ENCODE measurements at places on chromosomes 13 and 19.

DNA sequence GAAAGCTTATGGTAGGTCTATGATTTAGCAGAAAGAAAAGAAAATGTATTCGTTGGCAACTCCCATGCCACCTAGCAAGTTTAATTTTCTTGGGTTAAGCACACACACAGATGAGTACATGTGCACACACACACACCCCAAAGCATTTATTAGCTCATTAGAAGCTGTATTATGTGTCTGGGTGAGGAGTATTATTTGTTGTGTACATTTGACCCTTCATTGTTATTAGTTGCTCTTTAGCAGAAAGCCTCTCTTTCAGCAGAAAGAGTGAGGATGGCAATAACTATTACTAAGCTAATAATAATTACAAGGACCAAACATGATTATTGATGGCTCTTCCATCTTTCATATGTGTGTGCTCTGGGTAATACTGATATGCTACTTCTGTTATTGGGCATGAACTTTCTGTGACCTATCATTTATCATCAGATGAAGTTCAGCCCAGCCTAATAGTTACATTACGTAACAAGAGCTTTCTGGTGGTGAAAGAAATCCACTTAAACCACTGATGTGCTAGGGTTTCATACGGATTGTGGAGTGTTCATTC is 177.4 kb upstream of the OBI1 start:
- no peak for DNase-seq

- DNase-seq = no peak
These were observed 652 bp downstream of the CHERP start for GRCh38 chr19:16541526-16542044.

GRCh38 chr13:110421696-110422385 is 114.8 kb downstream of the COL4A2 start:
- no peak for DNase-seq

DNA sequence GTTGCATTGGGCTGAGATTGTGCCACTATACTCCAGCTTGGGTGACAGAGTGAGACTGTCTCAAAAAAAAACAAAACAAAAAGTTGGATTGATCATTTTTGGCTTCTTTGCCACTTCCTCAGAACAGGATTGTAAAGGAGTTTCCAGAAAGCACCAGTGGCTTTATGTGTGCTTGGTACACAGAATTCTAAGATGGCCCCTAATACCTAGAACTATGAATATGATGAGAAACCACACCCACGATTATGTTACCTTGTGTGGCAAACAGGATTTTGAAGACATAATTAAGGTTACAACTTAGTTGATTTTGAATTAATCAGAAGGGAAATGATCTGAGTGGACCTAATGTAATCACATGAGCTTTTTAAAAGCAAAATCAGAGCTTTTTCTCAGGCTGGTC is 26.5 kb downstream of the CEACAM1 start:
- DNase-seq = no peak

DNA sequence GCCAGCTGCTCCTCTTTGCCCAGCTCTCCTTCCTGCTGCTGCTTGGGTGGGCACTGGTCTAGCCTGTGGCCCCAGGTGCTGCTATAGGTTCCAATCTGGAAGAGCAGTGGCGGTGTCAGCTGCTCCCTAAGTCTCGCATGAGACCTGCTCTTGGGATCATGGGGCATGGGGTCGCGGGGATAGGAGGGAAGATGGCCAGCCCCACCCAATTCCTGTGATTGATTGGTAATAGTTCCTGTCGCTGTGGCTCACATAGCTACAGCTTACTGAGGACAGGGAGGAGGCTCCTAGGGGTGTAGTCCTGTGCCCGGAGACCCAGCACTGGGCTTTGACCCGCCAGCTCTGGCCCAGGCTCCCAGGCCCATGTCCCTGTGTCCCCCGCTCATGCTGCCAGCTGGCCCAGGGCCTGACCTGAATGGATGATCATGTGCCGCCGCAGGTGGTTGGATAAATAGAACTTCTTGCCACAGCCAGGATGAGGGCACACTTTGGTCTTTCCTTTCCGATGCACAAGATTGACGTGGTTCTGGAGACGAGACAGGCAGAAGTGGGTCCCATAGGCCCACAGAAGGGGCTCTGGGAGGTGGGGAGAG is 4.5 kb upstream of the ELAVL3 start:
- DNase-seq = no peak

- no peak for DNase-seq
These were observed 30.6 kb downstream of the RAP2A start for GRCh38 chr13:97464561-97464960.

- DNase-seq = no peak
These were observed 50.6 kb downstream of the DPF1 start for GRCh38 chr19:38173291-38174041.

DNA sequence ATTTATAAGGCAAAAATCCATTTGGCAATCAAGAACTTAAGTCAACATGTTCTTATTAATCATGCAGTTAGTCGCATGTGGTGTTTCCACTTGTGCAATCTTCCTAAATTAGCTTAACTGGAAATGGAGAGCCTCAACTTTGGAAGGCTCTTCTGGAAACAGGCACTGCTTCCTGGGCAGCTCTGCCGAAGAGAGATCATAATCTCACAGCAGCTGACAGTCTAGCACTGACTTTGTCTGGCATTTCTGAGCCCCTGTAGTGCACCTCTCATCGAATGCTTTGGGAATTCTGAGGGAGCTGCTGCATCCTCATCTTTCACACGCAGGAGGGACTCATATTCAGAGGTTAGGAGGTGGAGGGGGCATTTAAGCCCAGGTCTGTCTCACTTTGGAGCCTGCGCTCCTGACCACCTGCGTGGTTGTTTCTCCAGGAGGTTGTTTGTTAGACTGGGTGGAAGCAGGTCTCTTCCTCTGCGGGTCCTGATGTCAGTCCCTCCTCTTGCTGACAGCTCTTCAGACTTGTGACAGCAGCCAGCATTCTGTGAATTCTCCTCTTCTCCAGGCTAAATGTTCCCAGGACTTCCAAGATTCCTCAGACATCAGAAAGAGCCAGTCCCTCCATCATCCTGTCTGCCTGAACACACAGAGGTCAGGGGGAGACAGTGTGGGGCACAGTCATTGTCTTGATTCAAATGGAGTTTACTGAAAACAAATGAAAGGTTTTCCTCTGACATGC is 100.4 kb upstream of the GJB6 start:
- DNase-seq = no peak

GRCh38 chr13:113745059-113745458 is 14.0 kb upstream of the TMEM255B start:
- DNase-seq = no peak

- DNase-seq = no peak
These were observed 65.9 kb downstream of the SERP2 start for GRCh38 chr13:44439452-44440024.

DNA sequence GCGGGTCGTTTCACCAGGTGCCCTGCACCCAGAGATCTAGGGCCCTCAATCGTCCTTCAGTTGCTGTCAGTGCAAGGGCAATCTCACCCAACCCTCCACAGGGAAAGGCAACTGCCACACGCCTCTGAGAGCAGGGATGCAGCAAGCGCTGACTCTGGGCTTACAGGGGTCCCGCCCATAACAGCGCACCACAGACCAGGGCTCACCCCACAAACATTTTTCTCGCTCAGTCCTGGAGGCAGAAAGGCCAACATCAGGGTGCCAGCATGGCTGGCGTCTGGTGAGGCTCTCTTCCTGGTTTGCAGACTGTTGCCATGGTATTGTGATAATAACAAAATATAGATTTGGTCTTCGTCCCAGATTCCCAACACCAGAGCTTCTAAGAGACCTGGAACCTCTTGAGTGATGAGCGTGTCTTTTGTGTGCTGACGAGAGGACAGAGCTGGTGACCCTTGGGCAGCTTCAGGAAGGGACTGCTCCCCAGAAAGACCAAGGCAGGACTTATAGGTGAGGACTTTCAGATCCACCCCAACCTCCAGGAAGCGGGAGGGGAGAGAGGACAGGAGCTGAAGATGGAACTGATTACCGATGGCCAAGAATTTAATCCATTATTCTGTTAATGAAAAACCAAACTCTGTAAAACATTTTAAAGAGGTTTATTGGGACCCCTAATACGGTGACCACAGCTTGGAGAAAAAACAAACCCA is 51.3 kb downstream of the C13orf46 start:
- peak; percentile 4 for DNase-seq

DNA sequence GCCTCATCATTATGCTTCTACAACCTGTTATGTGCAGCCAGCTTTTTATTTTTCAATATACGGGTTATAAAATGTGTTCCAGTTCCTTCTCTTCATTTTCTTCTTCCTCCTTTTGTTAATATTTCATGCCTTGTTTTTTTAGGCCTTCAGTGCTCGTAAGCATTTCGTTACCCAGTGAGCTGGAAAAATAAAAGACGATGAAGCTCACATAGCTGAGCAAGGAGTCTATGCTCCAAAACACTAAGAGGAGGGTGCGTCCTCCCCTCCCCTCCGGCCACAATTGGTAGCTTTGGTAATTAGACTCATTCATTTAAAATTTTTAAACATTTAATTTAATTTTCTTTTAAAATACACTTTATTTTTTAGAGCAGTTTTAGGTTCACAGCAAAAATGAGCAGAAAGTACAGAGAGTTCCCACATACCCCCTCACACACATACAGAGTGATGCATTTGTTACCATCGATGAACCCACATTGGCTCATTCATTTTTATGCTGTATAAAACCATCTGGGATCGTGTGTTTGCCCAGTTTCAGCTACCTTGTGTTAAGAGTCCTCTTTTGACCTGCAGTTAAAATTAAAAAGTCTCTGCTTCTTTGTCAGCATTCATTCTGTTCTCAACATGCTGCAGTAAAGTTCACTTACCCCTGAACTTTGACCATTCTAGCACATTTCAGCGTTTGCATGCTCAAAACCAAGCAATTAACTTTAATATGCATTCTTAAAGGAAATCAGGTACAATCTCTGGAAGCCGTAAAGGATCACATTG is 223.9 kb downstream of the LACC1 start:
- no peak for DNase-seq

GRCh38 chr19:47663911-47664771 is 49.1 kb upstream of the EHD2 start:
- no peak for DNase-seq

DNA sequence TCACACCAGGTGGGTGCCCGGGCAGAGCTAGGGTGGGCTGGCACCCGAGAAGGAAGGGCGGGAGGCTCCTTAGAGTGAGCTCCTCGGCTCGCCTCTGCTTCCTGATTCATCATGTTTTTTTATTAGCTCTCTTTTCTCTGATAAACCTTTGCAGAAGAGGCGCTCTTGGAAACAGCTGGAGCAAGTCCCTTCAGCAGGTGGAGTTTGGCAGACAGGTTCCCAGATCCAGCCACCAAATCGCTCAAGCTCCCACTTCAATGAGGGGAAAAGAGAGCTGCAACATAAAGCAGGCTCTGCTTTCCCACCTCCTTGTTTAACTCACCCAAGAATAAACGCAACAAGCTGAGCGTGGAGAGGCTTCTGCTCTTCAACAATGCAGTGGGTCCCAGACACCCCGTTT is 244.8 kb downstream of the TSHZ3 start:
- DNase-seq = no peak

DNA sequence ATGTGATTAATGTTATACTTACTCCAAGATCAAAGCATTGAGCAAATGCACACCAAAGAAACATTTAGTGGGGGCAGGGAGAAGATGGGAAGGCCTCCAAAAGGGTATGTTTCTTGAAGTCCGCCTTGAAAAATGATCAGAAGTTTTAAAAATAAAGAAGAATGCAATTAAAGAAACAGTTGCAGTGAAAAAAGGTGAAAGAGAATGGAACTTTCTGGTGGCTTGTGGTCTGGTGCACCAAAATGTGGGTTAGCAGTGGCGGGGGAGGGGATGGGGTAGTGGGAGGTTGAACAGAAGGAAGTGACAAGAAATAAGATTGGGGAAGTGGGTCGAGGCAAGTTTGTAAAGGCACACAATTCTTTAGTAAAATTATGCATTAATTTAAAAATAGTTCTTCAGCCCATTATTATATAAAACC is 2.5 kb downstream of the LCP1 start:
- no peak for DNase-seq

DNA sequence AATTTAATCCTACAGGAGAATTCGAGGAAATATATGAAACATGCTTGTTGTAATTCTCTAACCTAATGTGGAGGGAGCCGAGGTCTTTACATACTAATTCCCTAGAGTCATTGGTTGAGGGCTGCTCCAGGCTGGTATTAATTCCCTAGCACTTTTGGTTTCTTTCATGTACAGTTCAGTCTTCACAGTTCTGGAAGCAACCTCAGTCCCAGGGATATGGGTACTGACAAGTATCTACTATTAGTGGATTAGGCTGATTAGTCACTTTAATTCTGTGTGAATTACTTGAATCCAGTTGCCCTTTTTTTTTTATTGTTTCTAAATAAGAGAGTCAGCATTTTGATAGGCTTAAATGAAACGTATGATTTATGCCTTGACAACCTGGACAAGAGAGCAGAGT is 172.3 kb upstream of the HTR2A start:
- no peak for DNase-seq

DNA sequence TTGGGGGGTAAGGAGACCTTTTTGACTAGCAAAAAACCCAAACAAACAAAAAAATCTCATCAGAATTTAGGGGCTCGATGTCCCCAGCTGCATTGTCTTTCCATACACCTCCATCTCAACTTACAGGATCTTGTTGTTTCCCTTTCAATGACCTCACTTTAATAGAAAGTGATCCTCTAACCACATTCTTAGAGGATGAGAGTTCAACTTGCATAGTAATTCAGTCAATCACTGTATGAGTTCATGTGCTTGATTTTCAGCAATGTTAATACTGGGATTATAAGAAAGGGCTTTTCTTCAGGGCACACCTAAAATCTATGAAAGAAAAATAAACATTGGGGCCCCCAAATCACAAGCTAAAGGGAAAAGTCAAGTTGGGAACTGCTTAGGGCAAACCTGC is 1512.0 kb downstream of the SLITRK1 start:
- no peak for DNase-seq

GRCh38 chr13:80313668-80314256 is 27.2 kb downstream of the SPRY2 start:
- DNase-seq = no peak

GRCh38 chr13:104759069-104759468 is 1692.9 kb upstream of the SLC10A2 start:
- DNase-seq = no peak

- DNase-seq = no peak
These were observed 48.5 kb downstream of the PEX11G start for GRCh38 chr19:7440188-7440975.

GRCh38 chr19:15195371-15196334 is 5.1 kb downstream of the NOTCH3 start:
- DNase-seq = peak; percentile 64

DNA sequence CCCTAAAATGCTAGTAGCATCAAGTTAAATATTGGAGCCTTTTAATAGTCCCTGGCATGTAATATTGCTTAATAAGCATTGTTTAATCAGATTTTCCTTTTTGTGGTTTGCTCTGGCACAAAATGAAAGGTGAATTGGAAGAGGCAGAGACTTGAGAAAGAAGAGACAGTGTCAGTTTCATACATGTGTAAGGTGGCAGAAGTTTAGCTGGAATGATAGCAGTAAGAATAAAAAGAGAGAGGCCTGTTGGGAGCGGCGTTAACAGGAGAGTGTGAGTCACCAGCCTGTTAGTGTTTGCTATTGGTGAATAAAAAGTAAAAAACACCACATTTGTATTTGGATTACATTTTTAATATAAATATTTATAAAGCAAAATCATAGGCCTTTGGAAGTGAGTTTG is 145.3 kb downstream of the PDS5B start:
- no peak for DNase-seq
